ENCODE measurements at places on chromosomes 7 and 10.

- DNase-seq = no peak
Measured at GRCh38 chr7:132544999-132545398, 31.3 kb downstream of the PLXNA4 start.

- DNase-seq = no peak
Measured at GRCh38 chr7:19111474-19112273, 5.8 kb downstream of the TWIST1 start.

GRCh38 chr7:41536873-41537665 lies 165.8 kb downstream of the INHBA start:
- no peak for DNase-seq

- DNase-seq = peak; percentile 70
Measured at GRCh38 chr7:20220921-20221547, 3.9 kb upstream of the MACC1 start.

DNA sequence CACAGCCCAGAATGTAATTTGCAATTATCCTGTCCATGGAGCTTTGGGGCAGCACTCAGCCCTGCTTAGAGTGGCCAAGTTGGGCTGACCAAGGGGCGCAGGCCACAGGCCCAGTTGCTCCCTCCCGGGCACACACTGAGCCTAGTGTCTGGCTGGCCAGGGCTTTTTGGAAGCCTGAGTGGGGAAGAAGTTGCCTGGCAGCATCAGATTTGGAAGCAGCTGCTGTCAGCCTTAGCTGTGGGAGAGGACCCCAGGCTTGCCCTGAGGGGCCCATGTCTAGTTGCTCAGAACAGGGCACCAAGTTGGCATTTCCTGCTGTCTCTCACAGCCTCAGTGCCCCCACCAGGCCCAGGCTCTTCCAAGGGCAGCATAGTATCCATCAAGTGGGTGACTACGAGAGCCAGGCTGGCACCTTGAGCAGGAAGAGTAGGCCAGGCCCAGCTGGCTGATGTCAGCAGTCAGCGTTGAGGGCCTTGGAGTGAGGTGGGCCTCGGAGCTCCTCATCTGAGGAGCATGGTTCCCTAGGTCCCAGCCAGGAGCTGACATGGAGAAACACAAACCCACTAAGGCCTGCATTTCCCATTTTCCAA lies 14.4 kb downstream of the ANTXRL start:
- DNase-seq = no peak

- DNase-seq = no peak
Measured at GRCh38 chr7:106076537-106076936, 35.6 kb downstream of the SYPL1 start.

DNA sequence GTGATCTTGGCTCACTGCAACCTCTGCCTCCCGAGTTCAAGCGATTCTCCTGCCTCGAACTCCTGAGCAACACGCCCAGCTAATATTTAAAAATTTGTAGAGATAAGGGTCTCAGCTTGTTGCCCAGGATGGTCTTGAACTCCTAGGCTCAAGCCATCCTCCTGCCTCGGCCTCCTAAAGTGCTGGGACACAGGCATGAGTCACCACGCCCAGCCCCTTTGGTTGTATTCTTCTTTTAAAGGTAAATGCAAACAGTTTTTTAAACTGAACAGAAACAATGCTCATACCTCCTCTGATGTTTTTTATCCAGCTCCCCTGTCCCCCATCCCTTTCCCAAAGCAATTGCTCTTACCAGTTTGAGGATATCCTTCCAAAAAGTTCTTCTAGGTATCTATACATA lies 79.5 kb upstream of the DUSP5 start:
- DNase-seq = no peak

- no peak for DNase-seq
Measured at GRCh38 chr7:95737828-95738505, 34.4 kb upstream of the DYNC1I1 start.

GRCh38 chr7:34385384-34385783 lies 272.6 kb upstream of the NPSR1 start:
- no peak for DNase-seq

DNA sequence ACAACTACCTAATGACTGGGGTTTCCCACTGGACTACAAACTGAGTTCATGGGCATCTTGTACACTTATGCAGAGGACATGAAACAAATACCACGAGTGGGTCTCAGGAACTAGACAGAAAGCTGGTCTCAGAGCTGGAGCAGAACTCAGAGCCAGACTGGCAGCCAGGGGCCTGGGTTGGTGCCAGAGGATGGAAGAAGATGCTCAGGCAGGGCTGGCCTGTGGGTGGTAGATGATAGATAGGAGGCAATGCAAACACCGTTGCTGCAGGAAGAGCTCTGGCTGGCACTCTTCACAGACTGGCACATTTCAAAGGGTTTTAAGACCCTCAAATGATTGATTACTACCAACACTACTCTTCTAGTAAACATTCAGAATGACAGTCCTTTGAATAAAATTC lies 28.8 kb downstream of the ENO4 start:
- no peak for DNase-seq

GRCh38 chr7:47771336-47771989 lies 176.8 kb downstream of the PKD1L1 start:
- DNase-seq = no peak

- no peak for DNase-seq
Measured at GRCh38 chr10:1598393-1599153, 138.8 kb downstream of the ADARB2 start.

- no peak for DNase-seq
Measured at GRCh38 chr7:141920281-141920680, 4.1 kb downstream of the OR9A4 start.

- DNase-seq = no peak
Measured at GRCh38 chr7:50853311-50853710, 70.6 kb upstream of the GRB10 start.

GRCh38 chr7:50982626-50983025 lies 199.9 kb upstream of the GRB10 start:
- DNase-seq = no peak

DNA sequence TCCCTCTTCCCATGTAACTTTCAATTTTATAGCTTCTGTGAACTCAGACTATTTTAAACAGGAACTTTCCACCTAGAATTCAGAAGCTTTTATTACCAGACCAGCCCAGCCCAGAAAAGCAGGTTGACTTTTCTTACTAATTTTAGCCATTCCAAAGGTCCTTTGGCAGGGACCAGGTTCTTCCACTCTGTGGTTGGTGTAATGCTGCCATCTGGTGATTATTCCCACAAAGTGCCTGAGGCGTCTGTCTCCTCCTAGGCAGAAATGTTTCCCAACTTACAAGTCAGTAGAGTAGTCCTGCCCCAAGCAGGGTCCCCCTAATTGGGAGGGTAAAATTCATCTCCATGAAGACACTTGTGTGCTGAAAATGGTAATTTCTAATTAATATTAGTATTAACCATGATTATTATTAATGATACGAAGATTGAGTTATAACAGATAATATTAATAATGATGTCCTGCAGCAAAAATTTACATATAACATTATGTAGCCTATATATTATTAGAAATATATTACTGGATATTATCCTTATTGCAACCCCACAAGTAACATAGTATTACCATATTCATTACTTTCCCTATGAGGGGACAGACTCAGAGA lies 53.0 kb upstream of the PPP1R17 start:
- DNase-seq = peak; percentile 61

GRCh38 chr7:1895664-1896515 lies 225.8 kb downstream of the ELFN1 start:
- no peak for DNase-seq

GRCh38 chr10:8360365-8360764 lies 305.9 kb downstream of the GATA3 start:
- DNase-seq = no peak

DNA sequence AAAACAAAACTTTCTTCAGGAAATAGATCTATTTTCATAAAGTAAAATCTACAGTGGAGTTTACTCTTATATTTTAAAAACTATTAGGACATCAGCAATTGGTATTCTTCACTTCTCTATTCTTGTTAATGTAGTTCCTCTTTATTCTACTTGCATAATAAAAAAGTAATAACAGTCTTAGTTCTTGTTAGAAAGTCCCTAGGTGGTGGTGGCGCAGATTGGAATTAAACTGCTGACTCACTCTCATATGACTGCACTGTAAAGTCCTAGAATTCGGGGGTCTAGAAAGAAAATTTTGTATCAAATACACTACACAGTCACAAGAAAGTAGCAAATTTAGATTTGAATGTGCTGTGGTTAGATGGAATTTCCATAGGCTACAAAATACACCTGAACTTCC lies 44.6 kb upstream of the TES start:
- DNase-seq = peak; percentile 91

- DNase-seq = no peak
Measured at GRCh38 chr10:131821378-131822012, 79.3 kb upstream of the PPP2R2D start.

DNA sequence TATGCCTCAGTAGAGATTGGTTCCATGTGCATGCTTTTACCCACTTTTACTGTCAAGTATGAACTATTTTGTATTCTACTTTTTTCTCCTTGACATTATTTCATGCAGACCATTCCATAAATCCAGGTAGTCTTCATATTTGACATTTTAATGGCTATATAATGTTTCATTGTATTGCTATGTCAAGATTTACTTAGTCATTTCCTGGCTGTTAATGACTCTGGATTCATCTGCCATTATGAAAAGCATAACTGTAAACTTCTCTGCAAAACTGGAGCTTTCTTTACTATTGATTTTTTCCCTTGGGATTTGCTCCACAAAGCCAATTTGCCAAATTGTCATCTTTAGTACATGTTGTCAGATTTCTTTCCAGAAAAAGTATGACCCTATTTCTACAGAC lies 6.8 kb upstream of the MSRB2 start:
- no peak for DNase-seq

- no peak for DNase-seq
Measured at GRCh38 chr7:1987084-1987535, 245.6 kb downstream of the MAD1L1 start.

- DNase-seq = no peak
Measured at GRCh38 chr7:2107386-2108070, 125.2 kb downstream of the MAD1L1 start.

DNA sequence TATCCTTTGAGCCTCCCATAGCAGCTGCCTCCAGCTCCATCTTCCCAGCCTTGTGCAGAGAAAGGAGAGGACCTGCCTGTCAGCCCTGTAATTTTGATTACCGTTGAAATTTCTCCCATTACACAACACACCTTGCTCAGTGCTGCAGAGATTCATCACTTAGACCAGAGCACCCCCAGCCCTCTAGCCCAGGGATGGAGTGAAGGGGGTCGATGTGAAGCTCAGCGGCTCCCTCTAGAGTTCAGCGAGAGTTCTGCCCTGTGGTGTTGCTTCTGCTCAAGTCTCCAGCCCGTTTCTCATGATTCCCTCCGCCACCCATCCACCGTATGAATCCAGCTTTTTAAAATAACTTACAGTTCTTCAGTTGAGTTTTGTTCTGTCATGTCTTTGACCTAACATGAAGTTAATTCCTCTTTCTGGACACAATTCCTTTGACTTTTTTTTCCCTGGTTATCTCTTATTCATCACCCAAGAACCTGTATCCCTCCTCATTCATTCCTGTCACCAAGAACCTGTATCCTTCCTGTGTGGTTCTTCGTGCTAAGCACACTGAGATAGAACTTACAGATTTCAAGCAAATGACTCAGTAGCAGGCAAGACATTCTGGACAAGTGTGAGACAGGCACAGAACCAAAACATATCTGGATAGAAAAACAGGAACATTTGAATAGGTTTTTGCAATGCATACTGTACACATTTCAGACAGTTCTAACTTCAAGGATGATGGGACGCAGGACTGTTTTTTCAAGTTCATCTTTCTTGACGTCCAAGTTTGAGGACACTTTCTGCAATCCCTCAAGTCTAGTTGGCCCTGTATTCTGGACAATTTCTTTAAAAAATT lies 35.0 kb upstream of the ZNF32 start:
- DNase-seq = no peak

DNA sequence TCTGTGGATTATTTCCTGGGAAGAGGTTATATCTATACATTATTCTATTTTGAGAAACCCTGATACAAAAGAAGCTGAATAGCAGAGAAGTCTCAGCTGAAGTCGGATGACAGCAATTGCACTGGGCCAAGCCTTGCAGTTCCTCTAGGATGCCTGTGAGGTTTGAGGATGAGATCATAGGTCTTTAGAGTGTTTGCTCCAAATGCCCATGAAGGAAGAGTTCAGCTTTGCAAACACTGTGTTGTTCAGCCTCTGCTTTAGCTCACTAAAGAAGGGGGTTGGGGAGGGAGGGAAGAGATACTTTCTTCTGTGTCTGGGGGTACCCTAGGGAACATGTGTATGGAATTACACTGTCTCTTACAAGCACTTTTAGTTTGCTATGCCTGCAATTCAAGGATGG lies 282.5 kb upstream of the NRP1 start:
- DNase-seq = peak; percentile 44

- DNase-seq = peak; percentile 53
Measured at GRCh38 chr10:107814865-107815487, 650.5 kb upstream of the SORCS1 start.

DNA sequence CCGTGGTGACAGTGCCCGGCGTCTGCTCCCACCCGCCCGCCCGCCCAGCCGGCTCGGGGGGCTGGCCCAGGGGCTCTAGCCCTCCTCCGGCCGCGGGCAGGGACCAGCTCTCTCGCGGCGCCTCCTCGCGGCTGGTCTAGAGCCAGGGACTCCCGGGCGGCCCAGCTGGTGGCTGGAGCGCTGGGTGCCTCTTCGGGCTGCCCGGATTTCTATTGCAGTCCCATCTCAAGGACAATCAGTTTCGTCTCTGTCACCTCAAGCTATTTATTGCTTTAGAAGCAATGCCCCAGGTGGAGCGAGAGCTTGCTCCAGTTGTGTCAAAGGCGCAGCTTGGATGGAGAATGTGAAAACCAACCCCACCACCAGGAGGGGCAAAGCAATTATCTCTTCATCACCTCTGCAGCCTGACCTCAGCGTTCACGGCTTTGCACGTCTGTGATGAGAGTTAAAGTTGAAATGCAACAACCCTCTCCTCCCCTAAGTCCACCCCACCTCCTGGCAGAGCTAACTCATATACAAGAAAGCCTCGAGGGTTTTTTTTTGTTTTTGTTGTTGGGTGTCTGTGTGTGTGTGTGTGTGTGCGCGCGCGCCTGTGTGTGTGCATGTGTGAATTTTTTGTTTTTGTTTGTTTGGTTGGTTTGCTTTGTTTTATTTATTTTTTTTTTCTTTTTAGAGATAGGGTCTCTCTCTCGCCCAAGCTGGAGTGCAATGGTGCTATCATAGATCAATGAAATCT lies at the start of gene ITGA8:
Gene ITGA8, minus strand, starts transcription at position 24 of the 736 bp plus-strand sequence. CDS start 151 bp downstream, outside the sequence.
- DNase-seq = no peak

GRCh38 chr7:66013938-66014337 lies 31.9 kb upstream of the GUSB start:
- DNase-seq = peak; percentile 39

- no peak for DNase-seq
Measured at GRCh38 chr7:113209449-113210203, 91.3 kb upstream of the SMIM30 start.

GRCh38 chr10:11177926-11178471 lies 160.3 kb downstream of the CELF2 start:
- DNase-seq = no peak

- DNase-seq = no peak
Measured at GRCh38 chr7:6376820-6377219, 70.9 kb downstream of the DAGLB start.

- DNase-seq = no peak
Measured at GRCh38 chr10:121577568-121577967, 20.7 kb downstream of the FGFR2 start.

- peak; percentile 20 for DNase-seq
Measured at GRCh38 chr10:103772096-103772845, 83.1 kb downstream of the SH3PXD2A start.
